ENCODE measurements at places on chromosomes 11 and 22. TPM values are rescaled to one million over a fixed set of nuclear protein-coding genes. Genes with fewer than 3 reads are reported as not detected.

GRCh38 chr11:44112091-44112821 is 16.8 kb downstream of the EXT2 start:
- no peak for DNase-seq

DNA sequence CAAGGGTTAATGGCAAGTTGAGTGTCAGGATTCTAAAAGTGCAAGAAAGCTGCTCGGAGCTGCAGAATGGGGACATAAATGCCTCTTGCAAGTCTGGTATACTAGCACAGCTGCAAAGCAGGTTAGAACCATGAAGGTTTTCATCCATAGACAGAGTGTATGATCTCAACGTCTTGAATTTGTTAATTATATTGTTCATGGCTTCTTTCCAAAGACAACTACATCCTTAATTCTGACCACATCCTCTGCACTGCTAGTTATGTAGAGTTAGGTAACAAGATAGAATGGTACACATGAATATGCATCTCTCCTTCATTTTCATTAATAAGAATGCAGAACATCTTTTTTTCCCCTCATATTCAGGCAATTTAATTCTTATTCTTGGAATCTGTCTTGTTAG is 34.2 kb downstream of the EXPH5 start:
- DNase-seq, result no peak

AP5B1 gene
- total RNA-seq, result 20.1 TPM

DDB1 gene
- total RNA-seq, result 265 TPM

RTN4RL2 gene
- total RNA-seq, result 0.23 TPM

- no peak for DNase-seq
These were observed 26.9 kb downstream of the RTN4RL2 start for GRCh38 chr11:57487021-57487778.

VWCE gene
- total RNA-seq, result 12.4 TPM

GRIA4 gene
- not detected for total RNA-seq

DNA sequence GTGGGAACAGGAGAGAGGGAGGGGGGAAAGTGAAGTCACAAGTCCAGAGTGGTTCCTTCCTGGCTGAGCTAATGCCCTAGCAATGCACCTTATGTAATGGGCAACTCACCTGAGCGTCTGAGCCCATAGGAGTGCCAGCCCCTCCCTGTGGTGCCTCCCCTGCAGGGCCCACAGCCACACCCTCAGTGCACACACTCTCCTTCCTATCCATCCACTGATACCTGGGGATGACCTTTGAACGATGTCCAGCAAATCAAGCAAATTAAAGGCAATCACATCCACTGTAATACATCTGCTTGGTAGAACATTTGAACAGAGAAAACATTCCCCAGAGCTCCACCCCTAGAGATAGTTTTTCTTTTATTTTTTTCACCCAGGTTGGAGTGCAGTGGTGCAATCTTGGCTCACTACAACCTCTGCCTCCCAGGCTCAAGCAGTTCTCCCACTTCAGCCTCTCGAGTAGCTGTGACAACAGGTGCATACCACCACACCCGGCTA is 19.6 kb upstream of the MICAL2 start:
- DNase-seq, result no peak

DNA sequence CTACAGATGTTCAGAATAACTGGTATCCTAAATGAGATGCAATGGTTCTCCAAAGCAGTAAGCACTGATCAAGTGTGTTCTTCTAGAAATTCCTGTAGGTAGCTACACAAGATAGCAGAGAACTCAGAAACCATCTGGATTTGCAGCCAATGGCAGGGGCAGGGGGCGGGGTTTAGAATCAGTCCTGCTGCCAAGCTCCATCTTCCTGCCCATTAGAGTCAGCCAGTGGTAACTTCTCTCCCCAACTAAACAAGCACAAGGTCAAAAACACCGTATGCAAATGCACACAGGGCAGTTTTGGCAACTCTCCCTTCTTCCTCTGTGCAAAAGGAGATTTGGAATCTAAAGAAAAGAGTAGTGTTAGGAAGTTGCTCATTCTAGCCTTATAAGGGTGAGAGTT is 237.5 kb upstream of the CCDC90B start:
- DNase-seq, result no peak
